ENCODE measurements at places on chromosomes 12 and 14.

GRCh38 chr12:2129076-2129475 lies 76.3 kb downstream of the CACNA1C start:
- DNase-seq: peak; percentile 30

- peak; percentile 83 for DNase-seq
Measured at GRCh38 chr12:121765573-121765972, 27.9 kb downstream of the RHOF start.

- DNase-seq: no peak
Measured at GRCh38 chr14:71056168-71056567, 148.9 kb downstream of the PCNX1 start.

GRCh38 chr14:76926521-76927251 lies 100.5 kb downstream of the LRRC74A start:
- DNase-seq: peak; percentile 63
